AG08395 (cell line): ENCODE measurements at places on chromosomes 12 and 14.

GRCh38 chr12:123801573-123802178 lies 39.6 kb downstream of the DNAH10 start:
- DNase-seq: peak; percentile 50

- no peak for DNase-seq
Measured at GRCh38 chr12:81520064-81520945, 238.8 kb downstream of the PPFIA2 start.

DNA sequence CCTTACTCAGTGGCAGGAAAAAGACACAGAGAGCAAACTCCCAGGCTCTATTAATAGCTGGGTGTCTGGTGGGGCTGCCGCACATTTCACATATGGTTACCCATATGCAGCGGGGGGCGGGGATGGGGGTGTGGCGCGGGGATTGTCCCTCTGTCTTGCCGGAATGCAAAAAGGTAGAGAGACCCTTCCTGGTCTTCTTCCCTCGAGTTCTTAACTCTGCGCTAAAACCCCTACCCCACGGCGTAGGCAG lies 1.7 kb downstream of the PRMT8 start:
- no peak for DNase-seq

- DNase-seq: no peak
Measured at GRCh38 chr14:55085060-55085660, 33.7 kb downstream of the MAPK1IP1L start.
